ENCODE measurements at places on chromosomes 6 and 20. TPM values are rescaled to one million over a fixed set of nuclear protein-coding genes. Genes with fewer than 3 reads are reported as not detected.

- H3K27me3 ChIP-seq: peaks cover 6% of the 10 kb centered on the region
- H3K4me1 ChIP-seq: peaks cover 23% of the 10 kb centered on the region
- H3K4me3 ChIP-seq: no peak overlapping the region
- H3K27ac ChIP-seq: no peak overlapping the region
These were observed 93.6 kb downstream of the GJA10 start for GRCh38 chr6:89987830-89988229.

- no peaks in the 10 kb centered on the region for H3K27me3 ChIP-seq
- no peak overlapping the region for H3K4me3 ChIP-seq
- peaks cover 18% of the 10 kb centered on the region for H3K4me1 ChIP-seq
- no peak overlapping the region for H3K27ac ChIP-seq
- DNase-seq: no peak
These were observed 871.1 kb downstream of the KIF16B start for GRCh38 chr20:15702161-15702560.

- H3K27me3 ChIP-seq: no peaks in the 10 kb centered on the region
- no peak overlapping the region for H3K27ac ChIP-seq
- H3K36me3 ChIP-seq: no peaks in the 10 kb centered on the region
- peaks cover 18% of the 10 kb centered on the region for H3K4me1 ChIP-seq
- H3K4me3 ChIP-seq: no peak overlapping the region
These were observed 398.3 kb upstream of the ARID1B start for GRCh38 chr6:156378853-156379252.

GRCh38 chr6:36033935-36034334 is 6.3 kb downstream of the MAPK14 start:
- H3K4me1 ChIP-seq: peaks cover 48% of the 10 kb centered on the region
- no peaks in the 10 kb centered on the region for H3K27me3 ChIP-seq
- no peak overlapping the region for H3K4me3 ChIP-seq
- DNase-seq: no peak
- H3K36me3 ChIP-seq: peaks cover 3% of the 10 kb centered on the region

- no peak for DNase-seq
- peaks cover 9% of the 10 kb centered on the region for H3K4me1 ChIP-seq
- no peak overlapping the region for H3K27ac ChIP-seq
- no peak overlapping the region for H3K4me3 ChIP-seq
These were observed 155.2 kb upstream of the INSM1 start for GRCh38 chr20:20212675-20213096.

DNA sequence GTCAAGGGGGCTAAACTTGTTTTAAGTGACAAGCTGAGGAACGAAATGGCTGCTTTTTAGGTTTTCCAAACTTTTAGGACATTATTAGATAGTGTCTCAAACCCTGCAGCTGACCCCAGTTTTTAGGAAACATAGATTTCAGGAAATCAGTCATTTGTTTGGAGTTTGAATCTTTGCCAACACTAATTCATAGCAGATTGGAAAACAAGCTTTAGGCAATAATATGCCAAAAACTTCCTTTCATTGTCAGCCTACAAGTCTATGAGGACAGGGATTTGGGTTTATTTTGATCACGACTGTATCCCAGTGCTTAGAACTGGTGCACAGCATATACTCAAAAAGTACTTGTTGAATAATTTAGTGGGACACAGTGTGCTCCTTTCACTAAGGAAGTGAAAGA is 123.2 kb downstream of the TINAG start:
- no peaks in the 10 kb centered on the region for H3K36me3 ChIP-seq
- DNase-seq: no peak
- H3K27ac ChIP-seq: no peak overlapping the region
- peaks cover 42% of the 10 kb centered on the region for H3K4me1 ChIP-seq

- H3K27me3 ChIP-seq: no peaks in the 10 kb centered on the region
- peaks cover 11% of the 10 kb centered on the region for H3K36me3 ChIP-seq
- DNase-seq: no peak
- no peak overlapping the region for H3K27ac ChIP-seq
- peaks cover 23% of the 10 kb centered on the region for H3K4me1 ChIP-seq
These were observed 38.3 kb downstream of the KIF13A start for GRCh38 chr6:17949168-17949567.

DNA sequence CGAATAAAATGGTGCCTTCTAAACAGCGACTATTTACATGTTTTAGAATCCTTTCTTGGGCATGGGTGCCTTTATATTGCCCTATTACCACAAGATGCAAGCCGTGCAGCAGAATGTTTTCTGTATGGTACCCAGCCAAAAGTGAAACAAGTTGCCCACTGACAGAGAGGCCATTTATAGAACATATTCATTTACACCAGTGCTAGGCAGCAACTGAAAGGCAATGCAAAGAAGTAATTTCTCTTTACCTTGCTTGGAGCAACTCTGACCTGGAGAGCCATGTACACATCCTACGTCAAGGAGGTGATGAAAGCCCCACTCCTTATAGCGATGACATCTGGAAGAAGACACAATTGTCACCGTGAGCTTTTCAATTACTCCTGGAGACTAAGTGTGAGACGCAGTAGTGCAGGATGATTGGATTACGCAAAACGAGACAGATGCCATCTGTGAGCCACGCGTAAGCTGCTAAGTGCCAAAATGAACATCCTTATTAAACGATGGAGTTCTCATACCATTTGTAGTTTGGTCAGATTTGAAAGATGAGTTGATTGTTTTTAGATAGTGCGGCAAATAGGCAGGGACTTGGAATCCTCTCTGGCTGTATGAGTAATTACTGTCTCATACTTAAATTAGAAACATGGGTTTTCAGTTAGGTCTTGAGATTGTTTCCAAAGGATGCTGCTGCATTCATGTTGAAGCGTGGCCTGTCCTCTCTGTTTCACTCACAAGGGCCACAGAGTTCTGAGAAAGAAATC is at the start of gene TMEM244:
Gene TMEM244 (minus strand): TSS at position 408 of the 758 bp plus-strand sequence. CDS start 127 bp downstream, at position 281.
- no peaks in the 10 kb centered on the region for H3K27me3 ChIP-seq
- H3K4me1 ChIP-seq: peaks cover 24% of the 10 kb centered on the region
- DNase-seq: no peak
- peak within 1 kb of the TSS; percentile 33 for H3K4me3 ChIP-seq
- peak within 1 kb of the TSS; percentile 40 for H3K27ac ChIP-seq

DNA sequence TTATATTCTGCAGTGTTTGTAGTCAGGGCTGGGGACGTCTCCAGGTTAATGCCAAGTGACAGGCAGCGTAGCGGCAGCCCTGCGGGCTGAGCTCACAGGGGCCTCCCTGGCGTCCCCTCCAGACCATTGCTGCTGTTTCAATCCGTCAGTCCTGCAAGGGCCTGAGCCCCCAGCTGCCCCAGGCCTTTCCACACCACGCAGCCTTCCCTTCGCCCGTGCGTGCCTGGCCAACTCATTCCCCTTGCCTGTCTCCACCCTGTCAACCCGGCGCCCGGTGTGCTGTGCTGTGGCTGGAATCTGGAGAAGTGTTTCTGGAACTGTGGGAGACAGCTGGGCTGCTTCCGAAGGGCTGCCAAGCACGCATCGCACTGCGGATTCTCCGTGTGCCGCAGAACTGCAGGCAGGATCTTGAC is 11.9 kb downstream of the BHLHE23 start:
- H3K4me1 ChIP-seq: no peaks in the 10 kb centered on the region
- peaks cover 37% of the 10 kb centered on the region for H3K27me3 ChIP-seq
- no peak overlapping the region for H3K4me3 ChIP-seq
- H3K27ac ChIP-seq: no peak overlapping the region
- H3K36me3 ChIP-seq: no peaks in the 10 kb centered on the region

GRCh38 chr6:4210629-4211419 is 75.4 kb upstream of the ECI2 start:
- H3K27me3 ChIP-seq: peaks cover 10% of the 10 kb centered on the region
- no peak overlapping the region for H3K4me3 ChIP-seq
- peaks cover 2% of the 10 kb centered on the region for H3K4me1 ChIP-seq
- no peaks in the 10 kb centered on the region for H3K36me3 ChIP-seq

DNA sequence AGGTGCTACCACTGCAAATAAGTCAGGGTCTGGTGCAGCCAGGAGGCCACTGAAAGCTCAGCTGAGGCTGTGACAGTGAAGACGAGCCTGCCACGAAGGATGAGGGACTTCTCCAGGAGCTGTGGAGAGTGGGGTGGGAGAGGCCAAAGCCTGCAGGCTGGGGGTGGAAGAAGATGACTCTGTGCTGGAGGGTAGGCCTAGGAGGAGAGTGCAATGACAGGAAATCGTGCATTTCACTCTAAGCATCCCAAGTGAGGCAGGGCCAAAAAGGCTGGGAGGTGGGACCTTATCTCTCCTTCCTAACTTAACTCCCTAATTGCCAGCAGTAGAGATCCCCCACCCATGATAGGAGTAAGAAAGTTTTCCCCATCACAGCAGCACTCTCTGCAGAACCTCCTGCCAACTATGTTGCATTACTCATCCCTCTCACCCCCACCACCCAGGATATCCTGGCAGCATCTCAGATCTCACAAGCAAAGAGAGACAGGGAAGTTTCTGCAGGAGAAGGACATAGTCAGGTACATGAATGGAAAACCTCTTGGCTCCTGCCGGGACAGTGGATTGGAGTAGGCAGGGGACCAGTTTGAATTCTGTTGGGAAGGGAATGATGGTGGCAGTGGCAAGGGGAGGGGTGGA is 466.2 kb downstream of the CDH26 start:
- no peaks in the 10 kb centered on the region for H3K4me1 ChIP-seq
- no peaks in the 10 kb centered on the region for H3K36me3 ChIP-seq
- peak; percentile 67 for DNase-seq
- H3K4me3 ChIP-seq: no peak overlapping the region

- no peak overlapping the region for H3K4me3 ChIP-seq
- no peaks in the 10 kb centered on the region for H3K4me1 ChIP-seq
- DNase-seq: peak; percentile 60
- no peaks in the 10 kb centered on the region for H3K36me3 ChIP-seq
- H3K27me3 ChIP-seq: no peaks in the 10 kb centered on the region
These were observed 146.8 kb downstream of the CDC5L start for GRCh38 chr6:44534291-44534690.

DNA sequence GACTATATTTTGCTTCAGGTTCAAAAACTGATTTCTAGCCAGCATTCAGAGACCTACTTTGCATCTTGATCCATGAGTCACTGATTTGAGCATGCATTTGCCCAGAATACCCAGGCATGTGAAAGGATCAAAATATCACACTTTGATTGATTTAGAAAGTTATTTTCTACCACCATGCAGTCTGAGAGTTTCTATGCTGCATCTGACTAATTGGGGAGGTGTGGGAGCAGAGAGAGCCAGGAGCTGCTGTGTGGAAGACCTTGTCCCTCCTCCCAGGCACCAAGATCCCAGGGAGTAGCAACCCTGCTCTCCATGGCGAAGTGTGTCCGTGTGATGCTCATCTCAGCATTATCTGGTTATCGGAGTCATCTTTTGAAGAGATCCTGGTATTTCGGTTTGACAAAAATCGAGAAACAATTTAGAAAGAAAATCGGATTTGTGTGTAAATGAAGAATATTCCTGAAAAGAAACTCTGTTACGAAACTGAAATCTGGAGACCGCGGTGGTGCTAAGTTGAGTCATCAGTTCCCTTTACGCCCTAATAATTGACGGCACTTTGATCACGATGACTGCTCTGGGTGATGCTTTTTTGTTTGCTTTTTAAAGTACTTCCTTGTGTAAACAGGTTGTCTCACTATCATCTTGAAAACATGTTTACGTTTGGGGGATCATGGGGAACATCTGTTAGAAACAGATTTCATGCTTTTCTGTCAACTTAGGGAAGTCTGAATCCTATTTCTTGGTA is 193.4 kb downstream of the BACH2 start:
- no peak for DNase-seq
- peaks cover 10% of the 10 kb centered on the region for H3K27me3 ChIP-seq
- H3K27ac ChIP-seq: no peak overlapping the region
- no peaks in the 10 kb centered on the region for H3K4me1 ChIP-seq
- no peak overlapping the region for H3K4me3 ChIP-seq
- H3K36me3 ChIP-seq: no peaks in the 10 kb centered on the region

- DNase-seq: no peak
- peaks cover 25% of the 10 kb centered on the region for H3K4me1 ChIP-seq
- H3K27me3 ChIP-seq: no peaks in the 10 kb centered on the region
- H3K27ac ChIP-seq: no peak overlapping the region
- no peaks in the 10 kb centered on the region for H3K36me3 ChIP-seq
These were observed 197.1 kb downstream of the KHDC1L start for GRCh38 chr6:73028124-73028766.

- peaks cover 52% of the 10 kb centered on the region for H3K27me3 ChIP-seq
- H3K27ac ChIP-seq: no peak overlapping the region
- no peaks in the 10 kb centered on the region for H3K4me1 ChIP-seq
- no peaks in the 10 kb centered on the region for H3K36me3 ChIP-seq
- no peak overlapping the region for H3K4me3 ChIP-seq
These were observed 105.4 kb upstream of the AKIRIN2 start for GRCh38 chr6:87807475-87807874.

DNA sequence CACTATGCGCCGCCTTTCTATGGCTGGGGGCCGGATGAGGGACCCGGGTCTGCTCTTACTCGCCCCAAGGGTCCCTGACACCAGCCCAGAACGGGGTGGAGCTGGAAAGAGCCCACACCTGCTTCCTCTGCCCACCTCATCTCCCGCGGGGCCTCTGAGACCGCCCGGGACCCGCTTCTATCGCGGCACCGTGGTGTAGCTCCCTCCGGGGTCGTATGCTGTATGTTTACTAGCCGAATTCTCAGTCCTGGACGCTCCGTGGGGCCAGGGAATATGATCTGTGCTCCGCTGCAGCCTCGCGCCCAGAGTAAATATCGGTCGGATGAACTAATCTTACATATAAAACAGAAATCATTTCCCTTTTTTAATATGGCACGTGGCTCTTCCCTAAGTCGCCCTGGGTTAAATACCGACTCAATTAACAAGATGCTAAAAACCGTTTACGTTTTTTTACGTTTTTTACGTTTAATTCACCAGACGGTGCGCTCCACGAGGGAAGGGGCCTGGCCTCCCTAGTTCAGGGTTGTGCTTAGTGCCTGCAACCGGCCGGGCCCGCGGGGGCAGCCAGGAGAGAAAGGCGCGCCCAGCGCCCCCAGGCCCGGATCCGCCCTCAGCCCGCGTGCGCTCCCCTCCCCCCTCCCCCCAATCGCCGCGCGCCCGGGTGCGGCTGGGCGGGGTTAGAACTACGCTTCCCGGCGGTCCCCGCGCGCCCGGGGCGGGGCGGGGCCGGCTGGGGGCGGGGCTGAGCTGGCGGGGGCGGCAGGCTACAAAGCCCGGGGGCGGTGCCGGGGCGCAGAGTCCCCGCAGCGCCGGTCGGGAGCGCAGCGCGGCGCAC is at the start of gene RBM38:
Gene RBM38 (plus strand): TSS at position 793 of the 835 bp plus-strand sequence. CDS start 186 bp downstream, outside the sequence.
- peak within 1 kb of the TSS; percentile 80 for H3K4me3 ChIP-seq
- peak within 1 kb of the TSS; percentile 31 for H3K27ac ChIP-seq
- H3K27me3 ChIP-seq: no peaks in the 10 kb centered on the region
- no peak for DNase-seq
- peaks cover 46% of the 10 kb centered on the region for H3K4me1 ChIP-seq

Gene CPNE5
- total RNA-seq: not detected

Gene CNBD2
- total RNA-seq: 4.6 TPM

Gene SCRT2
- not detected for total RNA-seq

Gene KHDC1L
- not detected for total RNA-seq

Gene ASIP
- total RNA-seq: not detected

Gene CPXM1
- 84.0 TPM for total RNA-seq

Gene RBM24
- total RNA-seq: 13.2 TPM

Gene DUSP15
- 2.1 TPM for total RNA-seq

Gene LIN28B
- not detected for total RNA-seq

Gene PNPLA1
- total RNA-seq: not detected

Gene PERP
- 26.0 TPM for total RNA-seq
